Stimulated activated CD4-positive, alpha-beta T cell treated with anti-CD3 and anti-CD28 coated beads, Interleukin-1b, Interleukin-23, amount 100 ng/mL, for 24 hours (primary cell): ENCODE measurements at places on chromosomes 12 and 14.

GRCh38 chr12:64998371-64999147, 122.5 kb downstream of the WIF1 start:
- DNase-seq: no peak

GRCh38 chr14:92480856-92481255, 32.7 kb upstream of the RIN3 start:
- no peak for DNase-seq

- DNase-seq: no peak
Measured at GRCh38 chr14:60647081-60647836, 2.0 kb downstream of the SIX1 start.

- DNase-seq: no peak
Measured at GRCh38 chr12:132323171-132324010, 6.0 kb downstream of the GALNT9 start.

- no peak for DNase-seq
Measured at GRCh38 chr14:64915797-64916196, 1.5 kb downstream of the CHURC1 start.

GRCh38 chr12:6363330-6364043, 11.9 kb downstream of the SCNN1A start:
- DNase-seq: peak; percentile 53

- DNase-seq: no peak
Measured at GRCh38 chr14:63474111-63474510, 69.1 kb downstream of the PPP2R5E start.

- DNase-seq: no peak
Measured at GRCh38 chr14:68624541-68625220, 168.2 kb downstream of the ZFP36L1 start.

GRCh38 chr14:65132855-65133254, 30.5 kb upstream of the MAX start:
- no peak for DNase-seq

- DNase-seq: no peak
Measured at GRCh38 chr12:13740149-13740545, 241.3 kb downstream of the GRIN2B start.

GRCh38 chr12:57591782-57592325, 862 bp downstream of the PIP4K2C start:
- DNase-seq: no peak
